ENCODE measurements at places on chromosomes 7 and 10.

GRCh38 chr7:123570390-123571182 lies 13.0 kb upstream of the NDUFA5 start:
- no peak for DNase-seq

DNA sequence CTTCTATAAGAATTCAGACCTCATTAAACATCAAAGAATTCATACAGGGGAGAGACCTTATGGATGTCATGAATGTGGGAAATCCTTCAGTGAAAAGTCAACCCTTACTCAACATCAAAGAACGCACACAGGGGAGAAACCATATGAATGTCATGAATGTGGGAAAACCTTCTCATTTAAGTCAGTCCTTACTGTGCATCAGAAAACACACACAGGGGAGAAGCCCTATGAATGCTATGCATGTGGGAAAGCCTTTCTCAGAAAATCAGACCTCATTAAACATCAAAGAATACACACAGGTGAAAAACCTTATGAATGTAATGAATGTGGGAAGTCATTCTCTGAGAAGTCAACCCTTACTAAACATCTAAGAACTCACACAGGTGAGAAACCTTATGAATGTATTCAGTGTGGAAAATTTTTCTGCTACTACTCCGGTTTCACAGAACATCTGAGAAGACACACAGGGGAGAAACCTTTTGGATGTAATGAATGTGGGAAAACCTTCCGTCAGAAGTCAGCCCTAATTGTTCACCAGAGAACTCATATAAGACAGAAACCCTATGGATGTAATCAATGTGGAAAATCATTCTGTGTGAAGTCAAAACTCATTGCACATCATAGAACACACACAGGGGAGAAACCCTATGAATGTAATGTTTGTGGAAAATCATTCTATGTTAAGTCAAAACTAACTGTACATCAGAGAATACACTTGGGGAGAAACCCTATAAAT lies 24.1 kb downstream of the ZNF37A start:
- DNase-seq: no peak

GRCh38 chr10:92181575-92181974 lies 109.3 kb downstream of the CPEB3 start:
- DNase-seq: no peak

- no peak for DNase-seq
Measured at GRCh38 chr7:132678656-132679055, 102.4 kb upstream of the PLXNA4 start.

All from esophagus squamous epithelium (tissue), 5 donors.